ENCODE measurements at places on chromosomes 12 and 14. TPM values are rescaled to one million over a fixed set of nuclear protein-coding genes. Genes with fewer than 3 reads are reported as not detected.
A peak's percentile ranks its signal among the peaks of the same experiment; 100 is the strongest.

- no peak for DNase-seq
Observed at GRCh38 chr14:100106250-100107112, 41.3 kb downstream of the EVL start.

ERP27 gene
- polyA plus RNA-seq, result not detected

DNA sequence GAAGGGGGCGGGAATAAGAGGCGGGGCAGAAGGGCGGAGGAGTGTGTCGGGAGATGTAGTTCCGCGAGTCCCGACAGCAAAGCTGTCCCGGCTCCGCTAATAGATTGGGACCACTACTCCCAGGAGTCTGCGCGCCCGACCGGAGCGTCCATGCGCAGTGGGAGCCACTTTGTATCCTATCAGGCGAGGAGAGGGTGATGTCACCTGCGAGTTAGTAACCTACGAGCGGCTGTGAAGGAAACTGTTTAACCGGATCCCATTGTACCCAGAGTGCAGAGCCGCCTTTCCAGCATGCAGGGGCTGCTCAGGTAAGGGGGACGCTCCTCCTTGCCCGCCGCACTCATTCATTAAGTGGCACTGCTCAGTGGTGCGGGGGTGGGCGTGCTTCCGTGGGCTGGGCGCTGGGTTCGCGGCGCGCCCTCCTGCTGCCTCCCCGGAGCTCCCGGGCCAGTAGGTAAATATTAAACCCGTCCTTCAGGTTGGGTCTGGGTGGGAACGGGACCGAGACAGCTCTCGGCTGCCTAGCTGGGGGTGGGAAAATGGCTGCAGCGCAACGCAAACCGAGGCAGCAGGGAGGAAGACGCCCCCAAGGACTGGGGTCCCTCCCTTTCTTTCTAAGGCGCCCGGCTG lies at the start of gene DAAM1:
Gene DAAM1, plus strand, starts transcription at position 207 of the 630 bp plus-strand sequence. CDS start 74,811 bp downstream, outside the sequence.
- peak; percentile 95 for DNase-seq

KRT83 gene
- not detected for polyA plus RNA-seq

DNA sequence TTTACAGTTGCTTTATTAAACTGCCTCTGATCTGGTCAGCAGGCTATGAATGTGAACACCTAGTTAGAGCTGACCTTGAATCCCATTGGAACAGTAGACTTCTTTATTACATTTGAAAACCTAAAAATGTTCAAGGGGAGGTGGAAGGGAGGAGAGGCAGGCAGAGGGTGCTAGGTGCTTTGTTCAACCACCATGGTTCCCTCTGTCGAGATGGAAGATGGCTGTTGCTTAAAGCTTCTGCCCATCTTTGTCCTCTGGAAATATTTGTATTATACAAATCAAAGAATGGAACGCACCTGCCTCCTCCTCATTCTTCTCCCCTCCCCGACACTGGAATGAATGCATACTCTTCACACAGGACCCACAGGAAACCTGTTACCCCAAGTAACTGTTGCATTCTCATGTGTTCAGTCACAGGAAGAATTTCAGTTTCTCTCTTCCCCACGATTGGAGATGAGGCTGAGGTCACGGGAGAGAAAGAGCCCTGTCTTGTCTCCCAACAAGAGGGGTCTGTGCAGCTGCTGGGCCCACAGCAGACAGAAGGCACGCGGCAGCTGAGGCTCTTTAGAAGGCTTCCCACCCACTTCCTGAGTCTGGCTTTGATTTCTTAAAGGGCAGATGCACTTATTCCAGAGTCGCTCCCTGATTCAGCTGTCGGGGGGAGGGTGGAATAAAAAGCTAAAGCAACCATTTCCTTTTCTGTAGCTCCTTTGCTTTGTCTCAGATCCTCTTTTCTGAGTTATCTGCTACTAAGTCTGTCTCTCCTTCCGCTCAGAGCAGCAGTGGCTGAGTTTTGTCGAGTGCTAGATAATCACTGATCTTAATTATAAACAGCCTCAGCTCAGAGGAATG lies 217.9 kb upstream of the BTG1 start:
- DNase-seq, result no peak

DNA sequence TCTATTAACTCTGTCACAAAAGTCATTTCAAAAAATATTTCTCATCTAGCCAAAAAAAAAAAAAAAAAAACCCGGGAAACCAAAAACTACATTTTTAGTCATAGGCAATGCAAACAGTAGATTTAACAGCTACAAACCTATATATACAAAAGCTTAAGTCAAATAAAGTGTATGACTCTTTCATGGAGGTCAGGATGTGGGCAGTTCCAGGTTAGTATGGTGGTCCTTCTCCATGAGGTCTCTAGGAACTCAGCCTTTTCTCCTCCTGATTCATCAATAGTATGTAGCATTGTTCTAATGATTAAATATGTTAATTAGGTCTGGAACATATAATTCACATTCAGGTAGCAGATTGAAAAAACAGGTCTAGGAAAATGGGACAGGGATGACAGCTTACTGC lies 586.5 kb downstream of the SLC16A7 start:
- no peak for DNase-seq

CLEC4C gene
- not detected for polyA plus RNA-seq

GRCh38 chr12:106342397-106343213 lies 14.9 kb upstream of the POLR3B start:
- no peak for DNase-seq

- no peak for DNase-seq
Observed at GRCh38 chr14:54639611-54640010, 72.7 kb downstream of the SAMD4A start.

GRCh38 chr12:124928095-124928911 lies 13.9 kb upstream of the UBC start:
- peak; percentile 95 for DNase-seq

Measured in AG04450 (cell line).